CD4-positive, CD25-positive, alpha-beta regulatory T cell (primary cell): ENCODE measurements at places on chromosomes 2 and 18. TPM values are rescaled to one million over a fixed set of nuclear protein-coding genes. Genes with fewer than 3 reads are reported as not detected.

GRCh38 chr2:98565941-98566340 lies 42.4 kb downstream of the COA5 start:
- DNase-seq = no peak

DNA sequence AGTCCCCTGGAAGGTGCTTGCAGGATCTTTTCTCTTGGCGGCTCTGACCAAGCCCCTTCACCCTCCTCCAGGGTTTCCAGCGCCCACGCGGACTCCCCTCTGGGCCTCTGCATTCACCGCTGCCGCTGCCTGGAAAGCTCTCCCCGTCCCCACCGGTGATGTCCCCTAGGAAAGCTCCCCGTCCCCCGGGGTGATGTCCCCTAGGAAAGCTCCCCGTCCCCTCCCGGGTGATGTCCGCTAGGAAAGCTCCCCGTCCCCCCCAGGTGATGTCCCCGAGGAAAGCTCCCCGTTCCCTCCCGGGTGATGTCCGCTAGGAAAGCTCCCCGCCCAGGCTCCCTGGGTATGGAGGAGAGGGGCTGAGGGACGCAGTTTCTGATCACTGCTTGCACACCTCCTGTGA lies 27.9 kb downstream of the ZAP70 start:
- DNase-seq = no peak

DNA sequence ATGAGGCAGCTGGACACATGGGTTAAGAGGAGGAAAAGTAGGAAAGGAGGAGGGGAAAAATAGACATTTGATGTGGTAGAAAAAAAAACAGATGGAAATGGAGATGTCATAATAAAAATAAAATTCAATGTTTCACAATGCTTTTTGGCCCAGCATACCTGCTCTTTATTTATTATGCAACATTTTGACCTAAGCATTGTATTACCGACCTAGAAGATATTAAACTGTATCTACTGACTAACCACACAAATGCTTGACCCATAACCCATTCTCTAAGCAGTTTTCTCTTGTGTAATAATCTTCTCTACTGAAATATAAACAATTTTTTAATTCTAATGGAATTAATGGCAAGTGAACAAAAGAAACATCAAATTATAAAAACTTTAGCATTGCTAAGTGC lies 362.3 kb downstream of the FBXO15 start:
- DNase-seq = no peak

GRCh38 chr2:167415068-167415467 lies 526.8 kb downstream of the XIRP2 start:
- DNase-seq = no peak

The MAT2A gene
- 137 TPM for total RNA-seq

The PLGLB2 gene
- not detected for total RNA-seq
